ENCODE measurements at places on chromosomes 7 and 10.

GRCh38 chr7:2523941-2524807 is 4.6 kb downstream of the LFNG start:
- DNase-seq = peak; percentile 38

DNA sequence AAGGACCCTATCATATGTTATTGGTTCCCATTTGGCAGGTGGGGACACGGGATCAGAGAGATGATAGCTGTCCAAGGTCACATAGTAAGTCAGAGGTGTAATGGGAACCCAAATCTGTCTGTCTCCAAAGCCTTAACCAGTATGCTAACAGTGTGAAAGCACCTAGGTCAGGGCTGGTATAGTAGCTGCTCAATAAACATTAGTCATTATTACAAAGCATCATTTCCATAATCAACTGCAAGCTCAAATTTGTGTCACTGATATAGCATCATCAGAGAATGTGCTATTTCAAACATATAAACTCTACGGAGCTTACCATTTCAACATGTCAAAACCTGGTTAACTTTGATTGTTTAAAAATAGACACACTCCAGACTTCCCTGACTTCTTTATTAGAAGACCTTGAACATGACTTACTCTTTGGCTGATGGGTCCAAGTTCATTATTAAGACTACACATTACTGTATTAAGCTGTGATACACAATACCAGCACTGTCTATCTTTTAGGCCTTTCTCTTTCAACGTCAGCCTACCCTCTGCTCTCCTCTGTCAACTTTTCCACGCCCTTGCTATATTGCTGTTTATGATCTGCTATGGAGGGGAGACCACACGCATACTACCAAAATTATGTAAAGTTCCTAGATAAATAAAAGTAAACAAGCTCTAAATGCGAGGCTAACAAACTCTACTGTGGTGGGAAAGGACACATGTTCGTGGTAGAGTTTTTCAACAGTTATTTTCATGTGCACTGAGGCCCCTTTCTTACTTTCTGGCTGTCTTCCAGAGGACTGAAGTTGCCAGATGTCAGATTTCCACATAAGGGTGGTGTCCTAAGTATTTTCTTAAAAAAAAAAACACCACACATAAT is 33.6 kb downstream of the DNMBP start:
- DNase-seq = no peak

DNA sequence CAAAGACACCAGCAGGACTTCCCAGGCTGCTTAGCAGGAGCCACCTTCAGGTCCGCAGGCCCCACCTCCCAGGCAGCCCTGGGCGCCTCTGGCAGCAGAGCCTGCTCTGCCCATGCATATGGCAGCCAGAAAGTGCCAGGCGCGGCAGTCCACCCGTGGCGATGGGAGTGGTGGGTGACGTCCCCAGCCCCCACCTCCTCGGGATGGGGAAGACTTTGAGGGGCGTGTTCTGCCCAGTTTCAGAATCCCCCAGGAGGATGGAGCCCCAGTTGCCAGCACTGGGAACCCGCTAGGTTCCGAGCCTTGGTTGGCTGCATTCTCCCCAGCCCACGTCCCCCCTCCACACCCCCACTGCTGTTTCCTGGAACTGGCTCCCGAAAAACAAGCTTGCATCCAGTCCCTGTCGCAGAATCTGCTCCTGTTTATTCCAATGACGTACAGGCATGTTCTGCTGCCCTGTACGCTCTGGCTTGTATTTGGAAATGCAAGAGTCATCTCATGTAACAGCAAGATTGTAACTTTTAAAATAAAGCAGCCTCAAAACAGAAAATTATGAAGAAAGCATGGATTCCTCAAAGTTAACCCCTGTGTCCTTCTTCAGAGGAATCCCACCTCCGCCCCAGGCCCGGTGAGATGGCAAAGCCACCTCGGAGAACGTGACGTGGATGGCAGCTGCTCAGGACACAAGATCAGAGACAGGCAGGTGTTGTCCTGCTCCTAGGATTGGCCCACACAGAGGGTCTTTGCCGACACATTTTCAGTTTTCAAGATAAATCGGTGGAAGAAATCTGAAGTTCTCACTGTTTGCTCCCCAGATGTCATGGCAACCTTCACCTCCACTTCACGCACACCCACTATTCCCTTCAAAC is 87.8 kb upstream of the PPP2R2D start:
- DNase-seq = no peak

DNA sequence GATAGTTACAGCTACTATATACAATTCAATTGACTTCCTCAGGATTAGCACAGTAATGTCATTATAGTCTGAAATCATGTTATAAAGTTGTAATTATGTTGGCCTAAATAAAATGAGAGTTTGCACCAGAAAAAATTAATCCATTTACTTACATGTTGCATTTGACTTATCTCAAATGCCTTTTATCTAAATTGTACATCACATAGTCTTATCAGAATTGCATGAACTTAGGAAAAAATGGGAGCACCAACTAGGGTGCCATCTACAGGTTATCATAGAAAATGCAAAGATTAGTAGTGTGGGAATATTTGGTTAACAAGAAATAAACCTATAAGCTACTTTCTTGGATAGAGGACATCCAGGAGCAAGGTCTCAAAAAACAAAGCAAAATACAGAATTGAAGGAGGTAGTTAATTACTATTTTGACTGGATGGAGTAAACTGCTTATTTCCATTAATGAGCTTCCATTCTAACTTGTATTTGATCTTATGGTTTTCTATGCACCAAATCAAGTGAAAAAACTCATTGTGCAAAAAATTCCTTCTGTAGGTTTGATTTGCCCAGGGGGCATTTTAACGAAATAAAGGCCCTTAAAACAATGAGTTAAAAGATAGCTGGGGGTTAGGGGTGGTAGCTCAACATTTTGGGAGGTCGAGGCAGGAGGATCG is 60.0 kb upstream of the ORC5 start:
- no peak for DNase-seq

GRCh38 chr7:92754919-92755581 is 81.3 kb downstream of the CDK6 start:
- DNase-seq = no peak

DNA sequence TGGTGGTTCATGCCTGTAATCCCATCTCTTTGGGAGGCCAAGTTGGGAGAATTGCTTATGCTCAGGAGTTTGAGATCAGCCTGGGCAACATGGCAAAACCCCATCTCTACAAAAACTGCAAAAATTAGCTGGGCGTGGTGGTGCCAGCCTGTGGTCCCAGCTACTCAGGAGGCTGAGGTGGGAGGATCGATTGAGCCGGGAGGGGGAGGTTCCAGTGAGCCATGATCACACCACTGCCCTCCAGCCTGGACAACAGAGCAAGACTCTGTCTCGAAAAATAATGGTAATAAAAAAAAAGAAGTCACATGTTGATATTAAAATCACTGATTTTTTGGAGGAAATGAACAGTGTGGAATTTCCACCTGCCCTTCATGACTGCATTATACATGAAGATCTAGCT is 15.8 kb downstream of the PHYH start:
- no peak for DNase-seq

DNA sequence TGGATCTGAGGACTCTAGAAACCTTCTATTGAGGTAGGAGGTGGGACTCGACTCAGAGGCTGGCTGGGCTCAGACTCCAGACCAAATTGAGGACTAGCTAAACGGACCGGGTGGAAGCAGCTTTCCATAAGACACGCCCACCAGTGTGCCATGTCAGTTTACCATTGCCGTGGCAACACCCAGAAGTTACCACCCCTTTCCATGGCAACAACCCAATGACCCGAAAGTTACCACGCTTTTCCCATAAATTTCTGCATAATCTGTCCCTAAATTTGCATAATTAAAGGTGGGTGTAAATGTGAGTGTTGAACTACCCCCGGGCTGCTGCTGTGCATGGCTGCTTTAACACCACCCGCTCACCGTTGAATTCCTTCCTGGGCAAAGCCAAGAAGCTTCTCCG is 58.9 kb downstream of the MICALL2 start:
- no peak for DNase-seq

GRCh38 chr10:133614830-133615580 is 11.6 kb downstream of the FRG2B start:
- DNase-seq = no peak

All from stimulated activated naive CD4-positive, alpha-beta T cell (primary cell).